Activated CD8-positive, alpha-beta memory T cell treated with anti-CD3 and anti-CD28 coated beads, Interleukin-2, amount 50 U/mL, for 4 hours (primary cell): ENCODE measurements at places on chromosomes 13 and 19.

DNA sequence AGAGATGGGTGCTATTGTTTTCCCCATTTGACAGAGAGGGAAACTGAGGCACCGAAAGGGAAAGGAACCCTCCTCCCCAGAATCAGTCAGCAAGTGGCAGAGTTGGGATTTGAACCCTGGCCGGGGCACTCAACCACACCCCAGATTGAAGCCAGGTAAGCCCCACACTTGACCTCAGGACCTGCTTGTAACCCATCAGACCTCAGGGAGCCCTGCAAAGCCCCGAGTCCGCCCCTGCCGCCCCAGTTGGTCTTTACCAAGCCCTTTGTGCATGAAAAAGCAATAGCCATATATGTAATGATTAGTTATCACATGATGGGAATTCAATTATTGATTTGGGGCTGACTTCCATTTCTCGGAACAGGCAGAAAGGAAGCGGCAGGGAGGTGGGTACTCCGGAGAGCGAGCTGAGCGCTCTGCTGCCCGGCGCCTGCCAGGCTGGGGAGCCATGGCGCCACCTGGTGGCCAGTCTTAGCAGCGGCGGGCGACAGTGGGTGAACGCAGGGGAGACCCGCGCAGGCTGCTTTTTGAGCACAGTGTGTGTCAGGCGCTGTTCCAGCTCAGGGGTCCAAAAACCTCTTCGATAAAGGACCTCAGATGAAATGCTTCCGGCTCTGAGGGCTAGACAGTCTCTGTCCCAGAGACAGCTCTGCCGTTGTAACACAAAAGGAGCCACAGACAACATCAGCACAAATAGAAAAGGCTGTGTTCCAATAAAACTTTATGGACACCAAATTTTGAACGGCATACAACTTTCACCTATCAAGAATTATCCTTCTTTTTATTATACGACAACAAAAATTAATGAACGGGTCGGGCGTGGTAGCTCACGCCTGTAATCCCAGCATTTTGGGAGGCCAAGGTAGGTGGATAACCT, 82.9 kb upstream of the CACNA1A start:
- peak; percentile 86 for DNase-seq

GRCh38 chr19:58407658-58408151, 744 bp upstream of the ZNF584 start:
- DNase-seq: no peak

DNA sequence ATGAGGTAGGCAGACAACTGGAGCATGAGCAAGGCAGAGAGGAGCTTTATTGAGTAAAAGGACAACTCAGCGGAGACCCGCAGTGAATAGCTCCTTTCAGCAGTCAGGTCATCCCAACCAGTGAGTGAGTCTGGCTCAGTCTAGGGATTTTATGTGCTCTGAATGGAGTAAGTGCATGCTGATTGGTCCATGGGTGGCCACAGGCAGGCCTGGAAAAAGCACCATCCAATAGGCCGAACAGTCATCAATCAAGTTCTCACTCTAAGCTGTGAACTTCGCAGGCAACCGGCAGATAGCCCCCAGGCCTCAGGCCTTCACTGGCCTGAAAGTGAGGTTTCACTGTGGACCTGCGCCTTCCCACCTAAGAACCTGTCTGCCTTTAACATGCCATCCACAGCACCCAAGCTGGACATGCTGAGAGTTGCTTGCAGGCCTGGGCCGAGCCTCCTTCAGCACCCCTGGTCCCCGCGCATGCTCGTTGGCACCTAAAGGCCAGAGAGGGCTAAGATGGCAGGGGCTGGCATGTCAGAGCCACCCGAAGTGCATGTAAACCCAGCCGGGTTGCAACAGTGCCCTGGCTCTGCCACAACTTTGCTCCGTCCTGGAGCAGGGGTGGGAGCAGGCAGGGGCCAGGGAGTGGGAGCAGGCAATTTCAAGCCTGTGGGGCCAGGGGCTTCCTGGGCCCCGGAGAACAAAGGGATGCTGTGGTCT, 698.7 kb downstream of the SLITRK1 start:
- DNase-seq: no peak

DNA sequence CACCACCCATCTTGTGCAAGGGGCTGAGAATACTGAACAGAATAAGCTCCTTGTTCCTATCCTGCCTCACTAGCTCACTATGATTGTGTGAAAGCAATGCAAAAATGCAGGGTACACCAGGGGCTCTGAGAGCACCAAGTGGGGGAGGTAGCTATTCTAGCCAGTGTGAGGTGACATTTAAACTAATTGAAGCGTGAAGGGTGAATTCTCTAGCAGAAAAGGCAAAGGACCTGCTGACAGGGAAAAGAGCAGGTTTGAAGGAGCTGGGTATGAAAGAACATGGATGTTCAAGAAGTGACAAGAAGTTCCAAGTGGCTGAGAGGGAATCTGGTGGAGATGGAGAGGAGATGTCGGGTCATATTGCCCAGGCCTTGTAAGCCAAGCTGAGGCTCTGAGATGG, 64.2 kb downstream of the SIAH3 start:
- no peak for DNase-seq

DNA sequence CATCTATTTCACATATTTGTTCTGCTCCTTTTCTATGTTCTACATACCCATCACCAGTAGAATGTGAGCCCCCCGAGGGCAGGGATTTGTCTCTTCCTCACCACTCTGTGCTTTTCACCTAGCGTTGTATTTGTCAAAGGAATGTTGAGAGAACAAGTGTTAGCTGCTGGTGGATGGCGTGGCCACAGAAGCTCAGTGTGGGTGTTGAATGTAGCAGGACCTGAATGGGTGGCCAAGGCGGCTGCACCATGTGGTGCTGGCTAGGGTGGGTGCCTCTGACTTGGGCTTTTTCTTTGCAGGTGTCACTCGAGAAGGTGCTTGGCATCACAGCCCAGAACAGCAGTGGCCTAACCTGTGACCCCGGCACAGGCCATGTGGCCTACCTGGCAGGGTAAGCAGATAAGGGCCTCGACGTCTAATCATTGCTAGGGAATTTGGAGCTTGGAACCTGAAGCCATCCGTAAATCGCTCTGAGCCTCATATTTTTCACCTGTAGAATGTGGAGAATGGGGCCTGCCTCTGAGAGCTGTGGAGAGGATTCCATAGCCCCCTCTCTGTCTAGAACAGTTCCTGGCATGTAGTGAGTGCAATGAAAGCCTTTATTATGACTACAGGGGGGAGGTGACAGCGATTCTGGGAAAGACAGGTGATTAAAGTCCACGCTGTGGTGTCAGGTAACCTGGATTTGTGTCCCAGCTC, 3.9 kb downstream of the WDR62 start:
- no peak for DNase-seq

- no peak for DNase-seq
These were observed 1588.0 kb downstream of the SLITRK1 start for GRCh38 chr13:82294226-82294625.

DNA sequence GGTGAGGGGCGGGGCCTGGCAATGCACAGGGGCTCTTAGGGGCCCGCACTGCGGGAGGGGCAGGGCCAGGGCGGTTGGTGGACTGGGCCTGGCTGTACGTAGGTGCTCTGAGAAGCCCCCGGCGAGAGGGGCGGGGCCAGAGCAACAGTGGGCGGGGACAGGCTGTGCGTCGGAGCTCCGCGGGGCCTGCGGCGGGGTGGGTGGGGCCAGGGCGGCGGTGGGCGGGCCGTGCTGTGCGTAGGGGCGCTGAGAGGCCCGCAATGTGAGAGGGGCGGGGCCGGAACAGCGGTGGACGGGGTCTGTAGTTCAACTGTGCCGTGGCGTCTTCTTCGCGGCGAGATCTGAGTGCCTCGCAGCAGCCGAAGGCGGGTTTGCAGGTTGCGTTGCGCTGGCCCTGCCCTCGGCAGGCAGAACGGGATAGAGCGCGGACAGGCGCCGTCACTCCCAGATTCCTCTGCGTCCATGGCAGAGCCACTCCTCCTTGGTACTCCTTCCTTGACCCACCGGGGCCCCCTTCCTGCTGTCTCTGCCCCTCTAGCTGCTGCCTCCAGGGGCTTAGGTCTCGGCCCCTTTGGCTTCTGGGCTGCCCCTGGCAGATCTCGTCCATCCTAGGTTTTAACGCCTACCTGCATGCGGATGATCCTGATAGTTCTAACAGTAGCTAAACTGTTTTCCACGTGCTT, 33.2 kb downstream of the CCNE1 start:
- DNase-seq: peak; percentile 98

DNA sequence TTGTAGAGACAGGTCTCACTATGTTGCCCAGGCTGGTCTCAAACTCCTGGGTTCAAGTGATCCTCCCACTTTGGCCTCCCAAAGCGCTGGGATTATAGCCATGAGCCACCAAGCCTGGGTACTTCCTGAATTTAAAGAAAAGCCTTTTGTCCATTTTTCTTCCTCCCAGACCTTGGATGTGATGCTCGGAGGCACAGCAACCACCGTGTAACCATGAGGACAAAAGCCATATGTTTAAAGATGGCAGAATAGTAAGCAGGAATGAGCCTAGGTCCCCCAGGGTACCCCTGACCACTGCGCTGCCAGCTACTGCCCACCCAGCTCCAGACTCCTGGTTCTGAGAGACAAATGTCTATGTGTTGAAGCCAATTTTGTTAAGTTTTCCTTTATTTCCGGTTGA, 31.1 kb downstream of the ZC3H4 start:
- DNase-seq: no peak

- DNase-seq: no peak
These were observed 277.2 kb downstream of the NALCN start for GRCh38 chr13:101139081-101139480.

- no peak for DNase-seq
These were observed 57.1 kb downstream of the SIPA1L3 start for GRCh38 chr19:37964109-37964508.

- no peak for DNase-seq
These were observed 3.2 kb downstream of the HSD17B14 start for GRCh38 chr19:48833049-48833448.
